ENCODE measurements at places on chromosomes 1 and 21. TPM values are rescaled to one million over a fixed set of nuclear protein-coding genes. Genes with fewer than 3 reads are reported as not detected.

DNA sequence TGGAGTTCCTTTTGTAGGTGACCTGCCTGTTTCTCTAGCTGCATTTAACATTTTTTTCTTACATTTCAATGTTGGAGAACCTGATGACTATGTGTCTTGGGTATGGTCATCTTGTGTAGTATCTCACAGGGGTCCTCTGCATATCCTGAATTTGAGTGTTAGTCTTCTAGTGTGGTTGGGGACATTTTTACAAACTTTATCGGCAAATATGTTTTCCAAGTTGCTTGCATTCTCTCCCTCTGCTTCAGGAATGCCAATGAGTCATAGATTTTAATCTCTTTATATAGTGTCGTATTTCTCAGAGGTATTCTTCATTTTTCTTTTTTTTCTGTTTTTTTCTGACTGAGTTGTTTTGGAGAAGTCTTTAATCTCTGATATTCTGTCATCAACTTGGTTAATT is 684.0 kb downstream of the NCAM2 start:
- no peak for DNase-seq

- no peak for DNase-seq
Observed at GRCh38 chr1:29145739-29146437, 22.2 kb upstream of the TMEM200B start.

GRCh38 chr21:33021150-33021549 is 4.6 kb upstream of the OLIG2 start:
- no peak for DNase-seq

- DNase-seq, result no peak
Observed at GRCh38 chr1:225712391-225712790, 59.5 kb upstream of the ENAH start.

GRCh38 chr1:234708700-234709395 is 98.9 kb upstream of the IRF2BP2 start:
- DNase-seq, result no peak

DNA sequence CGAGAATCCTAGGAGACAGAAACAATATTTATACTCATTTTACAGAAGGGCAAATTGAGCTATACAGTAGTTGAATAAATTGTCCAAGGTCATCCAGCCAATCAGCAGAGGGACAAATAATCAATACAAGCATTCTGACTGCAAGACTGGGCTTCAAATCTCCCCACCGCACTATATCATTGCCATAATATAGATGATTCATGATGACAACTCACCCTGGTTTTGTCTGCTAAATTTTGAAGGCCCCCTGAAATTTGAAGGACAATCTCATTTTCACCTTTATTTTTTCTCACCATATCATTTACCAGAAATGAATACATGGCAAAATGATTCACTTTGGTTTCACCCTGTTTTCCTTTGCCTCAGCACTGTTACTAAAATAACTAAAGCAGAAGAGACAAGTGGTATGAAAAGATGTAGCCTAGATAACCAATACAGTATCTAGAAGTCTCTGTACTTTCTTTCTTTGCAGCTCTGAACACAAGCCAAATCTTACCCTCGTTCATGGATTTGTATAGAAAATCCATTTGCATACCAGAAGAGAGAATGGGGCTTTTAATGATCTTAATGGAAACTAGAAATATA is 292.5 kb downstream of the TTLL7 start:
- DNase-seq, result no peak

DNA sequence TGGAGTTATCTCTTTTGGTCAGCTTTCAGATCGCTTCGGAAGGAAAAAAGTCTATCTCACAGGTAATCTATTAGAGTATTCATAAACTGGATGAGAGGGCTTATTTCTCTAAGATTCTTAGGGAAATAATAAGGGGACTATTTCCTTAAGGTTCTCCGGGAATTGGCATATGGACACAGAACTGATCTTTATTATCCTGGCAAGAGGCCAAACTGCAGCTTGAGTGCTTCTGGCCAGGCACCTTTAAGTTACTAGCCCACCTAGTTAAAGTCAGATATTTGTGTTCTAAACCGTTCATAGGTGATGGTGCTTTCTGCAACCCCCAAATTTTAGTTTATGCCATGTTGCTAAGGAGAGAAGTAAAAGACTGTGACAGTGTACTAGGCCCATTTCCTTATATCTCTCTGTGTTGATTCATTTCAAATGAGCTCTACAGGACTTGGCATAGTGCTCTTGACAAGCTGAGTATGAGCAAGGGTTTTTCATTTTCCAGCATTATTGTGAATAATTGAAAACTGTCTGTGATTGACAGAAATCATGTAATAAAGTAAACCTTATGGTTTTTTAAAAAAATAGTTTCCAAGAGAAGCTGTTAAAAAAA is 43.4 kb downstream of the SLC22A15 start:
- no peak for DNase-seq

DNA sequence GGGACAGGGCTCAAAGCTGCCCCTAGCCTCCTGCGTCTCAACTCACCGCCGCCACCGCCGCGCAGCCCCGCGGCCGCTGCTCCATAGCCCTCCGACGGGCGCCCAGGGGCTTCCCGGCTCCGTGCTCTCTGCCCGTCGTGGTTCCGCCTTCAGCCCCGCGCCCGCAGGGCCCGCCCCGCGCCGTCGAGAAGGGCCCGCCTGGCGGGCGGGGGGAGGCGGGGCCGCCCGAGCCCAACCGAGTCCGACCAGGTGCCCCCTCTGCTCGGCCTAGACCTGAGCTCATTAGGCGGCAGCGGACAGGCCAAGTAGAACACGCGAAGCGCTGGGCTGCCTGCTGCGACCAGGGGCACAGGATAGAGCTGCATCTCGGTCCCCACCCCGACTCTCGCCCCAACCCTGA is at the start of gene TNFRSF25:
Gene TNFRSF25, minus strand, starts transcription at position 151 of the 400 bp plus-strand sequence. Its CDS starts 66 bp downstream, at position 85.
- DNase-seq, result no peak

- no peak for DNase-seq
Observed at GRCh38 chr1:157161901-157162300, 23.7 kb upstream of the ETV3 start.

- no peak for DNase-seq
Observed at GRCh38 chr1:160739098-160739511, at the start of gene SLAMF7. SLAMF7 (plus strand) TSS chr1:160739247; CDS start chr1:160739302, 55 bp downstream.

CACNA1S gene
- polyA plus RNA-seq, result 0.02 TPM

KRTCAP2 gene
- polyA plus RNA-seq, result 218 TPM

FCER1G gene
- polyA plus RNA-seq, result 1,998 TPM

SYT2 gene
- 0.02 TPM for polyA plus RNA-seq

OR2G6 gene
- polyA plus RNA-seq, result not detected

RIIAD1 gene
- 8.6 TPM for polyA plus RNA-seq

OR6K3 gene
- 0.06 TPM for polyA plus RNA-seq

SH2D5 gene
- 0.93 TPM for polyA plus RNA-seq

Data from lung (tissue), 17 donors.